HuH-7 (cell line): ENCODE measurements at places on chromosomes 5 and 9.

- no peak for DNase-seq
These were observed 202.1 kb downstream of the MED10 start for GRCh38 chr5:6176102-6176693.

DNA sequence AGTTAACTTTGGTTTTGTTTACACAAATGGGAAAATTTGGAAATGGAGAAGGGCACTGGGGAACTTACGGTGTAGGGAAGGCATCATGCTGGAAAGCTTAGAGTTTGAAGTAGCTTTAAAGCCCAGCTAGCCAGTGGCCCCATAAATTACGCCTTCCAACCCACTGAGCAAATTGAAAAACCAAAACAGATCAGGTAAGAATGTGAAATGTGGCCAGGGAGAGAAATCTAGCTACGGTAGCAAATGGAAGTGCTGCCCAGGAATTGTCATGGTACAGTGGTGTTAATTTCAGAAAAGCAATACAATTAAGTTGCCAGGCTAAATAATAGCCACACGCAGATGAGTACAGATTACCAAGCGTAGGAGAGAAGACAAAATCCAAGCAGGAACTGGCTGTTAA lies 654.8 kb downstream of the PRELID2 start:
- no peak for DNase-seq

DNA sequence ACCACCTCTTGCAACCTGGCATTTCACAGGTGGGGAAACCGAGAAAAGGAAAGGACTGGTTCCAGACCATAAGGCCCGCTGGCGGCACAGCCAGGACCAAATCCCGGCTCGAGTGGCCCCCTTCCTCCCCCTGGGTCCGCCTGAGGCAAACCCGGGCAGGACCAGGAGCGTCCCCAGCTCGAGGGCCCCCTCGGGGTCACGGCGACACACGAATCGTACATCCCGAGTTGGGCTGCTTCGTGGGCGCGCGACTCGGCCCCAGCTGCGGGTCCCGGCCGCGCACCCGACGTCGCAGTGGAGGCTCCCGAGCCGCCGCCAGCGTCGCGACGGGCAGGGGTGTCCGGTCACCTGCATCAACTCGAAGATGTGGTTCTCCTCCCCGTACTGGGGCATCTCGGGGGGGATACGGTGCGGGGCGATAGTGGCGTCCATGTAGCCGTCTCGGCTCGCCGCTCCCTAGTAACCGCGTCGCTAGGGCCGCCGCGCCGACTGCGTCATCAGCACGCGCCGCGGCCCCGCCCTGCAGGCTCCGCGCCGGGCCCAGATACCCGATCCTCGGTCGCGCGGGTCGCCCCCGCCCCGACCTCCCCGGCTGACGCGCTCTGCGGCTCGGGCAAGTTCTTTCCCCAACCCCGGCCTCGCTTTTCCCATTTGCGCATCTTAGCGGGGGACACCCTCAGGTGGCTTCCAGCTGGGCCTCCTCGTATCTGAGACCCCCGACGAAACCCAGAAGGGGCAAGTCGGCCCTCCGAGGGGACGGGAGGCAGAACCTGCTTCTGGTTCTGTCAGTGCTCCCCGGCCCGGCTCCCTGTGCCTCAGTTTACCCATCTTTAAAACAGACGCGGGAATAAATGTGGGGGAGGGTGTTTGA lies at the start of gene AK8:
Gene AK8, minus strand, starts transcription at position 461 of the 871 bp plus-strand sequence. Its CDS starts 29 bp downstream, at position 432.
- DNase-seq = peak; percentile 87

DNA sequence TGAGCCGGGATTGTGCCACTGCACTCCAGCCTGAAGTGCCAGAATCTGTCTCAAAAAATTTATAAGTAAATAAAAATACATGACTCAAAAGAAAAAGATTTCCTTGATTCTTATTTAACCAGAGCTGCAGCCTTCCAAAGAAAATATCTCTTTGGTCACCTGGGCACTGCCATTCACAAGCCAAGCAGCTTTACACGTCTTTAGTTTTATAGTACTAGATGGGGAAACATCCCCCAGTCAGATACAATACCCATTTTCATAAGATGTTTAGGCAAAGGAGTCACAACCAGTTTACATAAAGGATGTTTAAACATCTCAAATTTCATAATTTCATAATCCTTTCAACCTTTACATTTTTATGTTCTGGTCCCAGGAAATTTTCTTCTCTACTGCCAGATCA lies 13.7 kb upstream of the OXCT1 start:
- no peak for DNase-seq
